ENCODE measurements at places on chromosomes 2 and 18.

- DNase-seq = no peak
These were observed 543 bp upstream of the MARCHF4 start for GRCh38 chr2:216372761-216373291.

DNA sequence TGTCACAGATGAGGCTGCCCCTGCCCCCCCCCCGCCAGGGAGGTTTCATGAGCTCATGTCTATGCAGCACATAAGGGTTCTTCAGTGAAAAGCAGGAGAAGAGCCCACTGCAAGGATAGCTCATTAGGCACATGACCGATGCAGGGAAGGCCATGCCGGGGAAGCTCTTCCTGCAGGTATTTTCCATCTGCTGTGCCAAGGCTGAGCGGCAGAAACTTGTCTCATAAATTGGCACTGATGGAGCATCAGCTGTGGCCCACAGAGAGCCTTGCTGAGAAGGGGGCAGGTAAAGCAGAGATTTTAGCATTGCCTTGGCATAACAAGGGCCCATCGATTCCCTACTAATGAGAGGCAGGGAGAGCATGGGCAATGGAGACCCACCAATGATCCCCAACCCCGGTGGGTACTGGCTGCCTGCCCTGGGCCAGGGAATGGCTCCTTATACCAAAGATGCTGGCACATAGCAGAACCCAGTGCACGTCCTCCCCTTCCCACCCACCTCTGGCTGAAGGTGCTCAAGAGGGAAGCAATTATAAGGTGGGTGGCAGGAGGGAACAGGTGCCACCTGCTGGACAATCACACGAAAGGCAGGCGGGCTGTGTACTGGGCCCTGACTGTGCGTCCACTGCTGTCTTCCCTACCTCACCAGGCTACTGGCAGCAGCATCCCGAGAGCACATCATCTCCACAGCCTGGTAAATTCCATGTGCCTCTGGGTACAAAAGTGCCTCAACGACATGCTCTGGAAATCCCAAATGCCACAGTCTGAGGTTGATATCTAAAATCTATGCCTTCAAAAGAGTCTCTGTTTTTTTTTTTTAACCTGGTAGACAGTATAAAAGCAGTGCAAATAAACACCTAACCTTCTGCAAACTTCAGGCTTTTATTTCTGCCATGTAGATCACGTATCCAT lies 41.4 kb downstream of the STEAP3 start:
- no peak for DNase-seq

DNA sequence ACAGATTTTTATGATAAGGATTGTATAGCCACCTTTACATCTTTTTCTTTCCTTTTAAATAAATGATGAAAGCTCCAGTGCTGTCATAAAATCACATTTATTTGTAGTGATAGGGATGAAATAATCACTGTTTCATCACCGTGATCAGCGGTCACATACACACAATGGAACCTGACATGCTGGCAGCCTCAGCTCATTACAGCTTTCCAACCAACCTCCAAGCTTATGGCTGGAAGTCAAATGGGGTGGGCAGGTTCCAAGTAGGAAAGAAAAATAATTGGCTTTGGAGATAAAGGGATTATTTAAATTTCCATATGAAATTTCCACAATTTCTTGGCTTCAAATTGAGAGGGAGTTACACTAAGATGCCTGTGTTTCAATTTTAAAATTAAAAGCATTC lies 251.3 kb downstream of the PLCL1 start:
- no peak for DNase-seq

- no peak for DNase-seq
These were observed 18.2 kb downstream of the CFAP65 start for GRCh38 chr2:219023045-219023605.

DNA sequence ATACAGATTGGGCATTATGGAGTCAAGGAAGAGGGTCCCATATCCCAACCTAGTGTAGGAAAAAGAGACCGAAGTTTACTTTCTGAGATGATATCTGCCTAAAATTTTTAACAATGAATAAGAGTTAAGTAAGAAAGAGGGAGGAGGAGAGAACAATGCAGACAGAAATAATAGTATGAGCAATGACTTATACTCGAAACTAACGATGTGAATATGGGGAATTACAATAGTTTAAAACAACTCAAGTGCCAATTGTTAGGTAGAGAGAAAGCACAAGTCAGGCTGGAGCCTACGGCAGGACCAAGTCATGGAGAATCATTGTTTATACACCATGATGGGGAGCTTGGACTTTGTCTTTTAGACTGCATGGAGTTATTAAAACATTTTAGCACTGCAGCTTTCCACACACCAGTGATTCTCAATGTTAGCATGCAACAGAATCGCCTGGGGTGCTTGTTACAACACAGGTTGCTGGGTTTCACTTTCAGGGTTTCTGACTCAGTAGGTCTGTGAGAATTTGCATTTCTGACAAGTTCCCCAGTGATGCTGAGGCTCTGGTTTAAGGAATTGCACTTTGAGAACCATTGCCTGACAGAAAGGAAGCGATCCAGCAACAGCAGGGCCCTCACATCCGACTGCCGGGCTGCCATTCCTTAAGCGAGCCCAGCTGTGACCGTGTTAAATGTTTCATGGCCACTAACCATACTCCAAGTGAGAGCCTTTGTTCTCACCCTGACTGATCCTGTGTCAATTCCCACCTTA lies 511.2 kb downstream of the DCDC2C start:
- no peak for DNase-seq

DNA sequence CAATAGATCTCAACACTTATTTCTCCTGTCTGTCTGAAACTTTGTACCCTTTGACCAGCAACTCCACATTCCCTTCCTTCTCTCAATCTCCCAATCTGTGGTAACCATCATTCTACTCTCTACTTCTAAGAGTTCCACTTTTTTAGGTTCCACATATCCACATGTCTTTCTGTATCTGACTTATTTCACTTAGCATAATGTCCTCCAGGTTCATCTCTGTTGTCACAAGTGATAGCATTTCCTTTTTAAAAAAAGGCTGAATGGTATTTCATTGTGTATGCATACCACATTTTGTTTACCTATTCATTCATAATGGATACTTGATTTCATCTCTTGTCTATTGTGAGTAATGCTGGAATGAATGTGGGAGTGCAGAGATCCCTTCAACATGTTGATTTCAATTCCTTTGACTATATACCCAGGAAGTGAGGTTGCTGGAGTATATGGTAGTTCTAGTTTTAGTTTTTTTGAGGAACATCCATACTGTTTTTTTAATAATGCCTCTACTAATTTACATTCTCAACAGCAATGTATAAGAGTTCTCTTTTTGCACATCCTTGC lies 18.8 kb upstream of the MMADHC start:
- no peak for DNase-seq

DNA sequence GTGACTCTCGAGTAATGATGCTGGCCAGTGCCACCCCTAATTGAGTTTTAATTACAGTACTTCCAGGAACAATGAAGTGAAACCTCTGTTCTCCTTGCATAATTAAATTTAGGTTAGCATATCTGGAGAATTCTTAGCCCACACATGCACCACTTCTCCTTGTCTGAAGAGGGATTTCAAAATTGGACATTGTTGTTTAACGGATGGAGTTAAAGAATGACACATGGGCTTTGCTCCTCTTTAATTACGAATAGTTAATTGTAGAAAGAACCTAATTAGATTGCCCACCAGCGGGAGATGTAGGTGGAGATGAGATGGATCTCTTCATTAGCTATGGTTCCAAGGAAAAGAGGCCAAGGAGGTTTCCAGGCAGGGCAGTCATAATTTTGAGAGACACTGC lies 33.1 kb upstream of the EN1 start:
- no peak for DNase-seq

DNA sequence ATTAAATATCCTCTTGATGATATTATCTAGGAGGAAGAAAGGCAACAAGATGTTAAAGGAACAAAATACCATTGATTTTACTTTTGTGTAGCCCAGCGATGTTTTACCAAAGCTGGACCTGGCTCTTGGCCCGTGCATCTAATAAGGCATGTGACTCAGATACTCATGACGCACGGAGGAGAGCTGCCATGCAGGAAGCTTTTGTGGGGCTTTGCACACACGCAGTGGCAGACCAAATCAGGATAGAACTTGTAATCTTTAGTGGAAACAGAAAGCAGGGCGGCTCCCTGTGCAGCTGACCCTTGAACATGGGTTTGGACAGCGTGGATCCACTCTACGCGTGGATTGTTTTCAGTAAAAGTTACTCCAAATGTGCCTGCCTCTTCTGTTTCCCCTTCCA lies 190.0 kb downstream of the NAPG start:
- DNase-seq = no peak

GRCh38 chr2:236178890-236179235 lies 10.7 kb upstream of the GBX2 start:
- no peak for DNase-seq

DNA sequence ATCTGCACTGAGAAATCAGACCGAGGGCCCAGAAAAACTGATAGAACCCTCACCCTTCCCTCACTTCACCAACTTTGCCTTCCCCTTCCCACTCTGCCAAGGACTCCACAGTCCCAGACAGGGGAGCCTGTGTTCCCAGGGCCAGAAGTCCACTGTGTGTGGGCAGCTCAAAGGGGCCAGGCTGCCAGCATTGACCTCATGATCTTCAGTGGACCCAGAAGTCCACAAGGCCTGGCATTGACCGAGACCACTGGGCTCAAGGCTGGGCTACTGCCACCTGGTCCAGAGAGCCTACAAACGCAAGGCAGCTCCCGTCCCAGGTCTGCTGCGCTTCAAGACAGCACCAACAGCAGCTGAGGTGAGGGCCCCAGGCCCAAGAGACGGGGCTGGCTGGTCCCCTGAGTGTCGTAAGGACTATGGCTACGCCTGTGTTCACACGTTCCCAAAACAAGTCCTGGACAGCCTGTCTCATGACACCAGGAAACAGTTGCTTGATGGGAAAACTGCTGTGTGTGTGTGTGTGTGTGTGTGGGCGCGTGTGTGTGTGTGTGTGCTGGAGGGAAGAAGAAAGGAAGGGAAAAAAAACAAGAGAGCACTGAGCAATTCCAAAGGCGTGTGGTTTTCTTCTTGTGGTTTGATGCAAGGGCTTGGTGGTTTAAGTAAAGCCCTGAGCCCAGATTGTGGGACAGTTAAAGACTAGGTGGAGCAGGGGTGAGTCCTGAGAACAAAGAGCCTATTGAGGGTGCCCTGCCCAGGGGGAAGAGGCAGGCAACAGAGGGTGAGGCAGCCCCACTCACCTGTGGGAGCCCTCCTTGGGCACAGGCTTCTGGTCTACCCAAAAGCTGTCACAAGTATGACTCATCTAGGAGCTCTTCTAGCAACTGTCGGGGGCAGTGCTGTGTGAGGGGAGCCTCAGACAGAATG lies 46.6 kb upstream of the ZBTB7C start:
- DNase-seq = no peak

DNA sequence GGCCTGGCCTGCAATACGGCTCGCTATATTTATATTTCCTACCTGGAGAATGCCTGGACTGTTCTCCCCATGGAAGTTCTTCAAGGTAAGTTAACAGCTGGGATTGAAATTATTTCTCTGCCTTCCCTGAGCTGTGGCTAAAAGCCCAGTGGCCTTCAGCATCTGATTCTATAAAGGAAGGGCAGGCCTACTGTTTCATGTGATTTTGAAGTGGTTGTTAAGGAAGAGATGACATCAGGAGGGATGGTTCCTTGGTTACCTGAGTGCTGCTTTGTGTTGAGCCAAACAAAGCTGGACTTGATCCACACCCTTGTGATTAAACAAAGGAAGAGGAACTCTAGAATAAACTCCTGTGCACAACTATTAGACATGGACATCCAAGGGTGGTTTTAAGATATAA lies 61.6 kb downstream of the MFSD6 start:
- DNase-seq = no peak

GRCh38 chr18:72161691-72162090 lies 382.5 kb downstream of the CBLN2 start:
- no peak for DNase-seq

DNA sequence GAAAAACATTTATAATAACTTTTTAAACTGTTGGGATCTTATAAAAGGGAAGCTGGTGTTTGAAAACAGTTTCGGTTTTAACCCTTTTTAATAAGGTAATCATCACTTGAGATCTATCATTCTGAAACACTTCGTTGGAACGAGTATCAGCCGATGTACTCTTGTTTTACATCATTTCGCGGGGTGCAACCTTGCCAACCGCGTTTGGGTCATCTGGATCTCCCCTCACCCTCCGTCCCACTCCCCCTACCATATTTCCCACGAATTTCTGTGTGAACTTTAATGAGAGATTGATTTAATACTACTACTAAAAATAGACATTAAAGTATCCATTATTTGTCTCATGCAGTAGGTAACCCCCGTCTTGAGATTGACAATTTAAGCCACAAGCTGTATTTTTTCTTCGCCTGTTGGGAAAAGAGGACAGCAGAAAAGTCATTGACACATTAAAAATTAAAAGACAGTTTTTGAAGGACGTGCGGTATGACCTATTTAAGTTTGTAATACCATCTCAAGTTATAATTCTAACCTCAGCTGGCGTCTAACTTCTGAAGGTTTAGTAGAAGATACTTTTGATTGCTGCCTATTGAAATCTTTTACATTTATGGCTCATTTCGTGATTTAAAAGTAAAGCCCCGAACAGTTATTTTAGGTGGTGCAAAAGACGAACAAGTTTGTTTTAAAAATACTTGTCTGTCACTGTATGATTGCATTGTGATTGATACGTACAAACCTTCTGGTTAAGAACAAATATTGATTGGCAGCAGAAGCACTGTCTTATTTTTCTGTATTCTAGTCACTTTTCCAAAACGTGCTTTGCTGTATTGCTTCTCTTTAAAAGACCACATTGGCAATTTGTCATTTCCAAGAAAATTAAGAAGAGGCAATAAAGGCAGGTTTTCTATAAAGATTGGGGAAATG lies 1.5 kb downstream of the CREB1 start:
- no peak for DNase-seq

DNA sequence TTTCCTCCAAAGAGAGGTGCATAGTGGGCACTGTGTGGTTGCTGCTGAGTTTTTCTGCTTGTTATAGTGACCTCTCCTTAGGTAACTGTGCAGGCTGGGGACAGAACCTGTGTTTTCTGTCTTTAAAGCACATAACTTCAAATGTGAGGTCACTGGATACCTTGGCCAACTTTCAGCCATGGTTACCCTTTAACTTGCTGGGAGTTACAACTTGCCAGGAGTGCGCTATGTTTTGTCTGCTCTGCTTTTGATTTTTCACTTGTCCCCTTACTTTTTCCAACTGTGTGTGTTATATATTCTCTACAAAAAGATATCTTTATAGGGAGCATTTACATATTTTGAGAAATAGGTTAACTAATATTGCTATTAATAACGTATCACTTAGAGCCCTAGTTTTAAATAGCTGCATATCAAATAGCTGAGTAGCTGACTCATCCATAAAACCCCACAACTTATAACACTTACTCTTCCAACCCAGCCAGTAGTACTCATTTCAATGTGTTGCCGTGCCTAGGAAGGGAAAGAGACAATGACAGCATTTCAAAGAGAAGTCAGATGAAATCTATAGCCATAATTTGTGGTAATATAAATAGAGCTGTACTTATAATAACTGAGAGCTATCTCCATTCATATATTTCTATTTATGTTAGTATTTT lies 51.6 kb downstream of the DPP4 start:
- DNase-seq = no peak

DNA sequence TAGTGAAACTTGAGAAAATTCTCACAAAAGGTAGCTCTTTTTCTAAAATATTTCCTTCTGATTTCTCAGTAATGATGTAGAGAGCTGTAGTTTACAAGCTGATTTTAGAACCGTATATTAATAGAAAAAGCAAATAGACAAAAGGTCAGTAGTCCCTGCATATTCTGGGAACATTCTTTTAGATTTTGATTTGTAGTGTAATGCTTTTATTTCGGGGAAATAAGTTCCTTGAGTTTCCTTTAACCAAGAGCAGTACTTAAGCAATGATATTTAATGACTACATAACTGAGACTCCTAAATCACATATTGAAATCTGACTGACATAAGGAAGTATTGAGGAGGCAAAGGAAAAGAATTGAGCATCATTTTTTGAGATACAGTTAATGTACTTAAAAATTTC lies 22.4 kb downstream of the NBEAL1 start:
- no peak for DNase-seq

Data from cortex of kidney (tissue), 1 donor.